ENCODE measurements at places on chromosomes 6 and 20.

- H3K27ac ChIP-seq, result no peak overlapping the region
- no peak for DNase-seq
- H3K27me3 ChIP-seq, result no peaks in the 10 kb centered on the region
- H3K4me1 ChIP-seq, result peaks cover 10% of the 10 kb centered on the region
- H3K36me3 ChIP-seq, result no peaks in the 10 kb centered on the region
Observed at GRCh38 chr20:58884966-58885365, 32.5 kb downstream of the GNAS start.

DNA sequence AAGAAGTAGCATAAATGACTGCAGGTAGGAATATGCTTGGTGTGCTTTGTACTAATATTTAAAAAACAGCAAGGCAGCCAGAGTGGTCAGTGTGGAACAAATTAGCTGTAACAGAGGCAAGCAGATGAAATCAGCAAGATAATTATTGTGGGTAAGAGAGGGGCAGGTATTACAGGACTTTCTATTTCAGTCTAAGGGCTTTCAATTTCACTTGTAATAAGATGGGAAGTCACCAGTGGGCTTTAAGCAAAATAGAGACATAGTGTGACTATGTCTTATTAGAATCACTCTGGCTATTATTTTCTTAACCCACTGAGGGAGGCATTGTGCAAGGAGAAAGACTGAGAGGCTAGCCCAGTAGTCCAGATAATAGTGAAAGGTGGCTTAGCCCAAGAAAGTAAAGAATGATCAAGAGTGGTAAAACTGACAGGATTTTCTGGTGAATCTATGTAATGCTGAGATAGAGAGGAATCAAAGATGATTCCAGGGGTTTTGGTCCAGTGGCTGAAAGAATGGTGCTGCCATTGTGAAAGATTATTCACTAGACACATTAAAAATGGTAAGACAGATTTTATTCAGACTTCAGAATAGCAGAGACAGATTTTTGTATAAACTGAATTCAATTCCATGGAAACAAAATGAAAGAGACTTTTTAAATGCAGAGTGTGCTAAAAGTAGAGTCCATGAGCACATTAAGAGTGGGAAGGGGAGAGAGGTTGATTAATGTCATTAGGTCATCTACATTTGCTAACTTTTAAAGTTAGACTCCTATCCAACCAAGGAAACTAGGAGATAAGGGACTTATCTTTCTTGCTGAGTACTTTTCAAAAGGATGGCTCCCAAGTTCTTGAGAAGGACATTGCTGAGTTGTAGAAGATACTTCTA is 1136.0 kb downstream of the HACE1 start:
- H3K27me3 ChIP-seq, result no peaks in the 10 kb centered on the region
- no peak overlapping the region for H3K4me3 ChIP-seq
- no peak overlapping the region for H3K27ac ChIP-seq
- H3K4me1 ChIP-seq, result no peaks in the 10 kb centered on the region

DNA sequence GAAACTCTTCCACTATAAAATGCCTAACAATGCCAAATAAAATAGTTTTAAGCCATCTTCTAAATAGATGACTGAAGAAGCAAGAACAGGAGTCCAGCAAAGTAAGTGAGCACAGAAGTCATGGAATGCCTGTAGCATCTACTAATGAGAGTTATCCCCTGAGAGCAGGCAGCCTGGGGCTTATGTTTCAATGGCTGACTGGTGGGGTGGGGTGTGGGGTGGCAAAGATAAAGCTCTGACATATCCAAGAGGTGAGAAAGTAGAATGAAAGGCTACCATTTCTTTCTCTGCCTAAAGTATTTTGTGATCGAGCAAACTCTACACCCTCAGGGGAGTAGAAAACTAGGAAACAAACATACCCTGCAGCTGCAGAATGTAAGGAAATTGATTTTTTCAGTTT is 348.8 kb downstream of the TFAP2B start:
- no peaks in the 10 kb centered on the region for H3K27me3 ChIP-seq
- DNase-seq, result no peak
- H3K4me1 ChIP-seq, result no peaks in the 10 kb centered on the region
- no peak overlapping the region for H3K27ac ChIP-seq

DNA sequence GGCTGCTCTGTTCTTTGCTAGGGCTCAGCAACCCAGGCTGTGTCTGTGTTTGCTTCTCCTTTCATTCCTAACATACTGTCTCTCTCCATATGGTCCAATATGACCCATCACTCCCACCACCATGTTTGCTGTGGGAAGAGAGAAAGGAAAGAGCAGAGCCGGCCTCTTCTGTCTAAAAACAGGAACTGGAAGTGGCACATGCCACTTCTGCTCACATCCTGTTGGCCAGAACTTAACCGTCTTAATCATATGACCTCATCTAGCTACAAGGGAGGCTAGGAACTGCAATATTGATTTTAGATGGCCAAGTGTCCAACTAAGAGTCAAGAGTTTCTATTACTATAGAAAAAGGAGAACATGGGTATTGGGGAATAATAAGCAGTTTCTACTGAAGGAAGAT is 212.5 kb upstream of the CHD6 start:
- no peaks in the 10 kb centered on the region for H3K36me3 ChIP-seq
- no peaks in the 10 kb centered on the region for H3K4me1 ChIP-seq
- DNase-seq, result no peak
- H3K27me3 ChIP-seq, result peaks cover 2% of the 10 kb centered on the region
- H3K27ac ChIP-seq, result no peak overlapping the region
- no peak overlapping the region for H3K4me3 ChIP-seq

Data from CD4-positive, alpha-beta T cell (primary cell).